Upper lobe of right lung (tissue), 1 donor: ENCODE measurements at places on chromosomes 2 and 18. TPM values are rescaled to one million over a fixed set of nuclear protein-coding genes. Genes with fewer than 3 reads are reported as not detected.
A peak's percentile ranks its signal among the peaks of the same experiment; 100 is the strongest.

Gene RBM44
- total RNA-seq, result 1.8 TPM

- DNase-seq, result no peak
- H3K27me3 ChIP-seq, result no peaks in the 10 kb centered on the region
- H3K4me1 ChIP-seq, result no peaks in the 10 kb centered on the region
- H3K36me3 ChIP-seq, result no peaks in the 10 kb centered on the region
- H3K27ac ChIP-seq, result no peak overlapping the region
Measured at GRCh38 chr2:42210203-42210602, 41.0 kb downstream of the EML4 start.

- no peak for DNase-seq
- peaks cover 11% of the 10 kb centered on the region for H3K4me1 ChIP-seq
- H3K27me3 ChIP-seq, result no peaks in the 10 kb centered on the region
- no peaks in the 10 kb centered on the region for H3K36me3 ChIP-seq
- no peak overlapping the region for H3K27ac ChIP-seq
Measured at GRCh38 chr2:23916727-23917405, 10.1 kb downstream of the ATAD2B start.

- no peaks in the 10 kb centered on the region for H3K4me1 ChIP-seq
- no peaks in the 10 kb centered on the region for H3K27me3 ChIP-seq
- H3K4me3 ChIP-seq, result no peak overlapping the region
- no peak for DNase-seq
Measured at GRCh38 chr2:240245184-240245583, 104.7 kb upstream of the OTOS start.

DNA sequence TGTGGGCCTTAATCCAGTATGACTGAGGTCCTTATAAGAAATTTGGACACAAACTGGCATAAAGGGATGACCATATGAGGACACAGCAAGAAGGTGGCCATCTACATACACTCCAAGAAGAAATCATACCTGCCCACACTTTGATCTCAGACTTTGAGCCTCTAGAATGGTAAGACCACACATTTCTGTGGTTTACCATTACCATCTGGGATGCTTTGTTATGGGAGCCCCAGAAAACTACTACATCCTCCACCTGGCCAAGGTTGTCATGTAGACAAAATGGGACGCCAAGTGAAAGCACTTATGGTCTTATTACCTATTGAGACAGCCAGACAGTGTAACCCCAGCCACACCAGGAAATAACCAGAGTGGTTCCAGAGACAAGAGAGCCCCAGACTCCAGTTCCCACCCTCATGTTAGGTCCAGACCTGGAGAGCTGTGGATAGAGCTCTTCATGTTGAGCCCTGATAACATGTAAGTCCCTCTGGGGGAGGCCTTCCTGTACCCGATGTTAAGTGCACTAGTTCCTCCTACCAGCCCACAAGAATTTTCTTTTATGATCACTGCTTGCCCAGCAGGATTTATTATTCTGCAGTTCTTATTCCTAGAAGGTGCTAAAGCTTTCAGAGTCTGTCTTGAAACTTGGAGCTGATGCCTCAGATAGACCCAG lies 4.6 kb upstream of the ADD2 start:
- peaks cover 4% of the 10 kb centered on the region for H3K4me1 ChIP-seq
- H3K27me3 ChIP-seq, result peaks cover 26% of the 10 kb centered on the region
- H3K4me3 ChIP-seq, result no peak overlapping the region
- no peak overlapping the region for H3K27ac ChIP-seq
- DNase-seq, result no peak

Gene CFC1
- 0.38 TPM for total RNA-seq

GRCh38 chr18:44937960-44938719 lies 257.5 kb downstream of the SETBP1 start:
- peaks cover 8% of the 10 kb centered on the region for H3K4me1 ChIP-seq
- no peak for DNase-seq
- no peak overlapping the region for H3K27ac ChIP-seq

Gene DNER
- 0.14 TPM for total RNA-seq

DNA sequence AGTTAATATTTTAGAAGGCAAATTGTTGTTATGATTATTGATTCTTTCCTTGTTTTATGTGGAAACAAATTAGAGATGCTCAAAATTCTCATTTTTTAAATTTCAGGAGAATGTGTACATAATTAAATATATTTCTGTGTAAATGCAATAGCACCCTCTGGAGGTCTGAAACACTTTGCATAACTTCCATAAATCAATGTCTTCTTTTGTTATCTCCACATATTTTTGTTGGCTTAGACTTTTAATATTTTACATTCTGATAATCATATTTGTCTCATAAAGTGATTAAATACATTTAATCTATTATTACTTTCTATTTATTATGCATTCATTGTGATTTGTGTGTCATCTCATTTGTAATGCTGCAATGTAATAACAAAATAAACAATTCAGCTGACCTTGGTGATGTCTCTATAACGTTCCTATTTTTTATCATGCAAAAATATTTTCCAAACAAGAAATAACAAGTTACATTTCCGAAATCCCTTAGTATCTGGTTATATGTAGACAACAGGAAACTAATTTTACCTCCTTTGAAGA lies 201.8 kb upstream of the GALNT5 start:
- DNase-seq, result no peak
- H3K4me1 ChIP-seq, result no peaks in the 10 kb centered on the region
- no peaks in the 10 kb centered on the region for H3K27me3 ChIP-seq
- H3K4me3 ChIP-seq, result peak overlapping the region; percentile 9

Gene HOXD3
- total RNA-seq, result 1.7 TPM

DNA sequence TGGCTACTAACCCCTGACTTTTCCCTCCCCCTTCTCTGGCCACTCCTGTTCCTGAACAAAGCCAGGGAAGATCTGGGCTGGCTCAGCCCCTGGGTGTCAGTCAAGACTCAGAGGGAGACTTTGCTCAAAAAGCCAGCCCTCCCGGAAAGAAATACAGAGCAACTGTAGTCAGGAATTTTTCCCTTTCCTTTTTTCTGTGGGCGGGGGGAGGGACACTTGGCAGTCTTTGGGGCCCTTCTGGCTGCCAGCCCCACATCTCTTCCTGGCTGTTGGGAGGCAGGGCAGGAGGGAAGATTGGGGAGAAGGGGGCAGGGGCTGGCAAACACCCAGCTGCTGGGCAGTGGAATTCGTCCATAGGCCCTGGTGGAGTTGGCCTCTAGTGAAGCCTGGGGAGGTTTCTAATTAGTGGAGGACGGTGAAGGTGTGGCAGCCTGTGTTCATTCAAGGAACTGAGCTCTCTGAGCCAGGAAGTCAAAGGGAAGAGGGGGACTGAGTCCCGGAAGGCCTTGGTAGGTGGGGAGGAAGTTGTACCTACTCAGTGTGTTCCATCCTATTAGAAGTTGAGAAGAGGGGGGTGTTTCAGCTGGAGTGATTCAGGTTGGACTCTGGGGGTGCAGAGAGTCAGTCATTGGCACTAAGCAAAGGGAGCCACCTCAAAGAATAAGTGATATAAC lies 10.9 kb downstream of the IGFBP2 start:
- peaks cover 11% of the 10 kb centered on the region for H3K27me3 ChIP-seq
- no peak overlapping the region for H3K4me3 ChIP-seq
- H3K36me3 ChIP-seq, result no peaks in the 10 kb centered on the region
- peak overlapping the region; percentile 17 for H3K27ac ChIP-seq
- peaks cover 7% of the 10 kb centered on the region for H3K4me1 ChIP-seq

DNA sequence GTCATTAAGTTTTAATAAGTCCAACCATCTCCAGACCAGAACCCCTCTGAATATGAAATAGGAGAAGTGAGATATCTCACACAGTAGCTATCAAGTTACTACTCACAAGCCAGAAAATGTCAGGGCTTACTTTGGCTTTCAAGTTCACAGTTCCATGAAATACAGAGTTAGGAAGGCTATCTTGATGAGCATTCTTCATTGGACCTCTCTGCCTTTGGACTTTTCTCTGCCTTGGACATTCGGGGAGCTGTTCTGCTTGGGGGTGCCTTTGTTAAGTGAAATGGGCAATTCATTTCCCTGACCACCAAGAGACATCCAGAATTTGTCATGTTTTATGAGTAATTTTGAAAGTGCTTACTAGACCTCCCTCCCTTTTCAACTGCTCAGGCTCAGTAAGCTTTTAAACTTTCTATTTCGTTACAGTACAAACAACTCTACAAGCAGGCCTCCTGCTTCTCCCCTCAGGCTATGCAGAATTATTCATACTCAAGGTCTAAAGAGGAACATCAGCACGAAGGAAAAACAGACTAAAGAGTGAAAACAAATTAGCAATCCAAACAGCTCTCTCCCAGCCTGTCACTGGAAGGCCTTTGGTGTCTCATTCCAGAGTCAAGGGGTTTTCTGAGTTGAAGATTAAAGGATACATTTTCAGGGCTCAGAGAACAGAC lies 95.3 kb downstream of the MREG start:
- H3K27me3 ChIP-seq, result no peaks in the 10 kb centered on the region
- no peak for DNase-seq
- H3K27ac ChIP-seq, result peak overlapping the region; percentile 36
- no peaks in the 10 kb centered on the region for H3K4me1 ChIP-seq

Gene ERICH2
- total RNA-seq, result 5.6 TPM

Gene STEAP3
- total RNA-seq, result 14.1 TPM

DNA sequence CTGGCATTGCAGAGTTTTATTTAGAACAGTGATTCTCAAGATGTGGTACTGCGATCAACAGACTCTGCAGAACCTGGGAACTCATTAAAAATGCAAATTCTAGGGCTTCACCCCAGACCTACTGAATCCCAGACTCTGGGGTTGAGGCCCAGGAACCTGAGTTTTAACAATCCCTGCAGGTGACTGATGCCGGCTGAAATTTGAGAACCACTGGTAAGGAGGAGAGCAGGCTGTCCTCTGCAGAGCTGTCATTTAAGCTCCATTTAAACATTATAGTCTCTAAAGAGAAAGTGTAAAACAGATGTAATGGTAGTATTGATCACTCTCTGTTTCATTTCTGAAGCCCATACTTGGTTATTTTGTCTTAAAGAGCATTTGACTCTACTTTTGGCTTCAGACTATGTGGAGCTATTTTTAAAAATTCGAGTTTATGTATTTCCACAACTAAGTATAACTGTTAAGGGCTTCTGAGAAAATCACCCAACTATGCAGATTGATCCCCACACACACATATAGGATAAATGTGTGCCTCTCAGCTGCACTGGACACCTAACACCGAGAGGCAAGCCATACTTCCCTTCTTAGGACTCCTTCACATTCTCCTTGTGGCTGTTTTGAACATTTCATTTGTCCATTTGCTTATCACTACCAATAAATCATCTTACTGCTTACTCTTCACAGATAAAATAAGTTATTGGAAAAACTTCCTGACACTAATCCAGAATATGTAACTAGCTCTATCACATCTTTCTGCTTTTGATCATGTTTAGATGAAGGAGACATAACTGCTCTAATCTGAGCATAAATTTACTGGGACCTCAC lies 487.5 kb downstream of the DLGAP1 start:
- H3K27ac ChIP-seq, result no peak overlapping the region
- no peak for DNase-seq
- H3K4me1 ChIP-seq, result no peaks in the 10 kb centered on the region
- no peaks in the 10 kb centered on the region for H3K27me3 ChIP-seq

Gene WNT10A
- total RNA-seq, result 0.90 TPM

DNA sequence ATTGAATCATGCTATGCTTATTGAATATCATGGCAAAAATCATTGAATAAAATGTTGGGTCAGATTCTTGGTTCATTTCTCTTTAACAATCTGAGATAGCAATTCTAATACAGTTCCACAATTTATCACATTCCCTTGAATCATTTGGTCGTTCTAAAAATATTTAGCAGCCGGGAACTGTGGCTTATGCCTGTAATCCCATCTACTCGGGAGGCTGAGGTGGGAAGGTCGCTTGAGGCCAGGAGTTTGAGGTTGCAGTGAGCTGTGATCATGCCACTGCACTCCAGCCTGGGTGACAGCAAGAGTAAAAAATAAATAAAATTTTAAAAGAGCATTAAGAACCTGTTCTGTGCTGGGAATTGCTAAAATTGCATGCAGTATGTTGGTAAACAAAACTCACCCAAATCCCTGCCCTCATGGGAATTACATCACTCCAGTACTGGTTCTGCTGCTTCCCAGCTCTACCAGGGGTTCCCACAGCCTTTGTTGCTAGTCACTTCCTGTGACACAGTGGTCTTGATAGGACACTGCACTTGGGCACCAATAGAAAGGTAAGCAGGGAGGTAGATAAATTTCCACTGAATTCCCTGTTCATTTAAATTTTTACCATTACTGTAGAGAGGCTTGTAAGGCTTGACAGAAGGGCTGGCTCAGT lies 200.4 kb downstream of the CTNNA2 start:
- no peaks in the 10 kb centered on the region for H3K4me1 ChIP-seq
- no peak overlapping the region for H3K27ac ChIP-seq
- no peak for DNase-seq
- H3K4me3 ChIP-seq, result no peak overlapping the region
- H3K27me3 ChIP-seq, result no peaks in the 10 kb centered on the region

Gene IMPACT
- total RNA-seq, result 31.2 TPM

Gene OSBPL1A
- 42.0 TPM for total RNA-seq
